Epithelial cell of prostate (primary cell): ENCODE measurements at places on chromosomes 13 and 19.

DNA sequence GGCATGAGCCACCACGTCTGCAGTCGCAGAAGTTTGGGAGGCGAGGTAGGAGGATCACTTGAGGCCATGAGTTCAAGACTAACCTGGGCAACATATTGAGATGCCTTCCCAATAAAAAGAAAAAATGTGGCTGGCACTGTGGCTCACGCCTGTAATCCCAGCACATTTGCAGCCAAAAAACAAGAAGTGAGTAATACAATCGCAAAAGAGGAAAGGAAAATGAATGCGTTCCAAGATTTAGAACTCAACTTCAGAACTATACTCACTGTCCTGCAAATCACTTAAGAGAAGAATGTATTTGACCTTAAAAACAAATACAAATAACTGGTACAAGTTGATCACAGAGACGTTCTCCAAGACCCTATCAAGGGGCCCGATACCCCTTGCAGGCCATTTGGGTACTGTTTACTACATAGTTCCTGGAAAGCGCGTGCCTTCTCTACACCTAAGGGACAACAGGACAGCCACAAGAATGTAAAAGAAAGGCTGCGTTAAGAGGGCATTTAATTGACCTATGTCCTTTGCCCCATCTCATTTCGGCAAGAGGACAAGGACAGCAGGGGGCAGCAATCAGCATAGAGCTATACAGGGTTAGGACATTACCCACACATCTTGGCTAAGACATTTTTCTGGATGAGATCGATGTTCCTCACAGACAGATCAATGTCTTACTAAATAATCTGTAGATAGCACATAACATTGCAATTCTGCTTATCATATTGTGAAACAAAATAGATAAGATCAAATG, 41.3 kb downstream of the FLT3 start:
- DNase-seq, result no peak

DNA sequence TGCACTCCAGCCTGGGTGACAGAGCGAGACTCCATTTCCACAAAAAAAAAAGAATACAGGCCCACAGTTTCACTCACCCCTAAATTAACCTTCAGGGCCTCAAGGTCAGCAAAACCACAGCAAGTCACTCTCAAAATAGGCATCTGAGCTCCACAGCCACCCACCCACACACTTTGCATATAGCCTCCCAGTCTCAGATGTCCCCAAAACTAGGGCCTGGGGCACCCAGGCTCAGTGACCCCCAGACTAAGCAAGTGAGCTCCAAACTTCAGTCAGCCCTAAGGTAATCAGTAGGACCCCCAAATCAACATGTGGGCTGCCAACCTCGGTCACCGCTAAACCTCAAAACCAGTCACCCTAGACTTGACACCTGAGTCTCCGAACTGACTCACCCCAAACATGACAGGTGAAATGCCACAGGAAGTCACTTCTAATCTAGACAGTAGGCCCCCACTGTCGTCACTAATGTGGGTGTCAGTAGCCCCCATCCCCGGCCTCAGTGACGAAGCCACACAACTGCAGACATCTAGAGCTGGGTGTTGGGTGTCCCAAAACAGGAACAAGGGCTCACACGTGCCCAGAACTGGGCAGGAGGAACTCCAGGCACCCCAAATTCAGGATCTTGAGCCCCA, 13.9 kb downstream of the RABAC1 start:
- no peak for DNase-seq

DNA sequence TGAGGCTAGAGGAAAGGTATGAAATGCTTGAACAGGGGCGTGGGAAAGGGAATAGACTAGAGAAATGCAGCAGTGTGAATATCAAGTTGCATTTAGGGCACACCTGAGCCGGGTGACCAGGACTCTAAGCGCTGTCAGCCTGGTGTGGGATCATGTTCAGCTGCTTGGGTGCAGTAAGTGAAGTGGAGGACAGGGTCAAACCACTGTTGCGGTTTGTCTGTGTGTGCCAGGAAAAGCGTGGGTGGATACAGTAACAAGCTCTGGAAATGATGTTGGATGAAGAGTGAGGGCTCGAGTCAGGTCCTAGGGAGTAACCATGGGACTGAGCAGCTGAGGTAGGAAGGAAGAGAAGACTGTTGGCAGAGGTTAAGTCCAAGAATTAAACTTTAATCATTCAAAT, 15.8 kb downstream of the DGKH start:
- DNase-seq, result no peak

- no peak for DNase-seq
These were observed 1.8 kb upstream of the SPRY2 start for GRCh38 chr13:80342471-80343371.

GRCh38 chr19:1762243-1763117, 9.2 kb downstream of the ONECUT3 start:
- DNase-seq, result no peak

DNA sequence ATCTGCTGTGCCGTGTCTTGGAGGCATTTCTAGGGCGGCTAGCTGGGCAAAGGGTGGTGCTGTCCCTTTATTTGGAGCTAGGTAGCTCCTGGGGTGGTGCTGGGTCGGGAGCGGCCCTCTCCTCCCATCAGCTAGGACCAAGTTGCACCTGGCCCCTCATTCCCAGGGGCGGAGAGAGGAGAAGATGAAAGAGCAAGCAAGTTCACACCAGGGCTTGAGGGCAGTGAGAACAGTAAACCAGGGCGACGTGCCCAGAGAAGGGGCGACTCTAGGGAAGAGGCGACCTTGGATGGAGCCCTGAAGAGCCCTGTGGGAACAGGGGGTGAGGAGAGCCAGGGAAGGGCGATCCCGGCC, 17.0 kb upstream of the KCNN1 start:
- DNase-seq, result no peak

DNA sequence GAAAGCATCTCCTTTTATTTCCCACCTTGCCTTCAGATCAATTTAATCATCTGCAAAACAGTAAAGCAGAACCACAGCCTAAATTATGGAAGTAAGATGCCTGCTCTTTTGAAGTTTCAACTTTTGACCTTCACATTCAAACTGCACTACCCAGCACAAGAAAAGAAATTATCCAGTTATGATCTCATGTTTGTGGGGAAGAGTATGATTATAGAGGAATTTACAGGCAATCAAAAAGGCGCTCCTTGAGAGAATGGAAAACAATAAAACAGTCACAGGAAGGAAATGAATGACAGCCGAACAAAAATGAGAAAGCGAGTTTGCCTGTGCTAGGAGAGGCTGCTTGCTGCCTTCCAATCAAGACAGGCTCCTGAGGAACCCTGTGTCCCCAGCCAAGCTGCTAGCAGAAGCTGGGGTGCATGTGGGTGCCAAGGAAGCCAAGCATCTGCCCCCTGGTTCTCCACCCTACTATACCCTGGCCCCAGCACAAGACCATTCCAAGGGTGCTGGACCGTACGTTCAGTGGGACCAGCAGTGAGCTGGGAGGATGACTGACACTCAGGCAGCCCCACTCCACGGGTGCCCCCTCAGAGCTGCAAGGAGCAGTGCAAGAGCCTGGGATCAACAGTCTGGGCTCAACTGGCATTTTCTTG, 47.8 kb downstream of the PEPD start:
- DNase-seq, result no peak

DNA sequence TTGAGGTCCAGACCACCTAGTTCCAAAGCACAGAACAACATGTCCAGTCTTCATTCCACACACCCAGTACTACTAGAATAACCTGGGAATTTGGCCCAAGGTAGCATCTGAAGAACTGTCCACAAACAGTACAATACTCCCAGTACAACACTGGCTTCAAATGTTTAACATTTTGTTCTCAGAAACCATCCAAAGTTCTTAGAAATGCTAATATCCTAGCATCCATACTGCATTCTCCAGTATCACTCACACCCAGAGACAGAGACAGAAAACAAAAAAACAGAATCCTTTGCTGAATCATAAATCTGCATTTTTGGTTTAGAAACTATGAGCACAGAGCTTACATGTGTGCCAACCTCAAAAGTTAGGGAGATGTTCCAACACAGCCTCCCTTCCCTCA, 490.8 kb downstream of the FOXO1 start:
- no peak for DNase-seq

- no peak for DNase-seq
These were observed 6.5 kb downstream of the LRRC8E start for GRCh38 chr19:7894612-7895309.

GRCh38 chr13:79637133-79637763, 156.3 kb downstream of the NDFIP2 start:
- no peak for DNase-seq

- no peak for DNase-seq
These were observed 1.0 kb upstream of the BCAM start for GRCh38 chr19:44807652-44808462.

DNA sequence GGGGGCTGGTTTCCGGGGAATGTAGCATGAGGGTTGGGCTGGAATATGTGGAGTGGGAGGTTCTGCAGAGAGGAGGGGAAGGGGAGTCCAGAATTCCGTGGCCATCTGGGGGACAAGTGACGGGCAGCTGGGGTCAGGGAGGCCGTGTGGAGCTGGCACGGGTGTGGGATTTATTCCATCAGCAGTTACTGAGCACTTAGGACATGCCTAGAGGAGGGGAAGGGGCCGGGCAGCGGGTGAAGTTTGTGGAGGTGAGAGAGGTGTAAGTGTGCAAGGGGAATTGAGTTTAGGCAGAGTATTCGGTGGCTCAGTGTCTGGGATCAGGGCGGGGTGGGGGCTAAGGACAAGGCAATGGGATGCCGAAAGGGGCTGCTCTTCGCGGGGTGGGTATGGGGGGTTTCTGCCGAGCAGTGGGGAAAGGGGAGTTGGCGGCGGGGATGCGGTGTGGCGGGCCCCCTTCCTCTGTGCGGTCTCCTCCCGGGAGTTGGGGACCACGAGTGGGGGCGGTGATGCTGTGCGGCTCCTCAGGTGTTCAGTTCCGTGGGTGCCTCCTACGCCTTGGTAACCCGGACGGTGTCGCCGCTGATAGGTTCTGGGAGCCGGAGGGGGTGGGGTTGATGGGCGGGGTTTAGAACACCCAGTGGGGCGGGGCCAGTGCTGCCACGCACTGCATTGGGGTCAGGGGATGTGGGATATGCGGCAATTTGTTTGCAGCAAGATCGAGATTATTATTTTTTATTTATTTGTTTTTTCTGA, 5.4 kb downstream of the CCDC61 start:
- no peak for DNase-seq

DNA sequence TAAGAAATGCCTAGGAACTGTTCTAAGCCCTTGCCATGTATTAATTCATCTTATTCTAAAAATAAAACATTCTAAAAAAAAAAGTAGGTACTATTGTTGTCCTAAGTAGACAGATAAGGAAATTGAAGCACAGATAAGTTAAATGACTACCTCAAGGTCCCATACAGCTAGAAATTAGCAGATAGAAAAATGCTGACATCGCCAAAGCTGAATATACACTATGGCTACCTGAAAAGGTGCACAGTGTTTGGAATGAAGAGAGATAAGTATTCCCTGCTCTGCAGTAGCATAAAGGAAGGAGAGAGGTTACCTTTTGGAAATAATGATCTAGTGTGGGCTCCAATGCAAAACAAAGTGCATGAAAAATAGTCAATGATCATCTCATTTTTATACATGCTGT, 65.3 kb downstream of the DCT start:
- no peak for DNase-seq

DNA sequence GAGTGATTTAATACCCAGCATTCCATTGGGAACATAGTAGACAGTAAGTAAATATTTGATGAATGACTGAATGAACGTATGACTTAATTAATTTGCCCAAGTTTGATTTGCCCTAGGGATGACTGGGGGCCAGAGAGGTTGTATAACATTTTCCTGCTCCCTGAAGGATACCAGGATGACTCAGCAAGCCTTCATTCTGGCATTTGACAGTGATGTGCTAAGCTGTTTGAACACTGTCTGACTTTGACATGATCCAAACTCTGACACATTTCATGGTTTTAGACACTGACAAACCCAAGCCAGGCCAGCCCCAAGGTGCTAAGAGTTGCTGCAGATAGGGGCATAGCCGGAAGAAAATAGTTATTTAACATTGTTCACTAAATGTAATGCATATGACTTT, 53.4 kb upstream of the KLF12 start:
- peak; percentile 41 for DNase-seq

DNA sequence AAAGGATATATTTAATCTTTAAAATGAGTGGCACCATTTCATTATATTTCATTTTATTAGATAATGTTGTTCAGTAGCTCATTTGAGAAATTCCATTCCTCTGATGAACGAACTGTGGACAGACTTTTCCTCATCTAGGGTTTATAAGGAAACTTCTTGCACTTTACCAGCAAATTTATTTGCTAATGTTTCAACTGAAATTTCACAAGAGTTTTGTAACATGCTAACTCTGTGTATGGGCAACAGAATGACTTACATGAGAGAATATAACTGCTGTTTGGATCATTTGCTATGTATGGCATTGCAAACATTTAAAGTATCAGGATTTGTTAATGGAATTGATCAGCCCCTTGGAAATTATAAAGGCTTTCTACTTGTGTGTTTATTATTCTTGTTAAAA, 3.7 kb upstream of the IRS2 start:
- DNase-seq, result no peak

DNA sequence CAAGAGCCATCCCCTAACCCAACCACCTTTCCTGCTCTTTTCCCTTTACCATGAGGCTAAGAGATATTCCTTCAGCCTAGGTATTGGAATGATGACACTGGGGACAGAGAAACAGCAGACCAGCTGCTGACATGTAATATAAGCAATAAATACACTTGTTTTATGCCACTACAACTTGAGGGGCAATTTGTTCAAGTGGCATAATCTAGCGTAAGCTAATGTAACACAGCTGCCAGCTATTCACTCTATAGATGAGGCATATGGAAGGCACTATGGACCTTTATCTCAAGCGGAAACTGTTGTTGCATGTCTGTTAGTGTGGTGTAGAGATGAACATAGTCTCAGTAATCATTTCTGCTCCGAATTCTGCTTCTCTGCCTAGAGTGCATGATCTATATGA, 111.1 kb downstream of the STARD13 start:
- no peak for DNase-seq

GRCh38 chr19:4042064-4042730, 24.5 kb downstream of the ZBTB7A start:
- DNase-seq, result no peak

DNA sequence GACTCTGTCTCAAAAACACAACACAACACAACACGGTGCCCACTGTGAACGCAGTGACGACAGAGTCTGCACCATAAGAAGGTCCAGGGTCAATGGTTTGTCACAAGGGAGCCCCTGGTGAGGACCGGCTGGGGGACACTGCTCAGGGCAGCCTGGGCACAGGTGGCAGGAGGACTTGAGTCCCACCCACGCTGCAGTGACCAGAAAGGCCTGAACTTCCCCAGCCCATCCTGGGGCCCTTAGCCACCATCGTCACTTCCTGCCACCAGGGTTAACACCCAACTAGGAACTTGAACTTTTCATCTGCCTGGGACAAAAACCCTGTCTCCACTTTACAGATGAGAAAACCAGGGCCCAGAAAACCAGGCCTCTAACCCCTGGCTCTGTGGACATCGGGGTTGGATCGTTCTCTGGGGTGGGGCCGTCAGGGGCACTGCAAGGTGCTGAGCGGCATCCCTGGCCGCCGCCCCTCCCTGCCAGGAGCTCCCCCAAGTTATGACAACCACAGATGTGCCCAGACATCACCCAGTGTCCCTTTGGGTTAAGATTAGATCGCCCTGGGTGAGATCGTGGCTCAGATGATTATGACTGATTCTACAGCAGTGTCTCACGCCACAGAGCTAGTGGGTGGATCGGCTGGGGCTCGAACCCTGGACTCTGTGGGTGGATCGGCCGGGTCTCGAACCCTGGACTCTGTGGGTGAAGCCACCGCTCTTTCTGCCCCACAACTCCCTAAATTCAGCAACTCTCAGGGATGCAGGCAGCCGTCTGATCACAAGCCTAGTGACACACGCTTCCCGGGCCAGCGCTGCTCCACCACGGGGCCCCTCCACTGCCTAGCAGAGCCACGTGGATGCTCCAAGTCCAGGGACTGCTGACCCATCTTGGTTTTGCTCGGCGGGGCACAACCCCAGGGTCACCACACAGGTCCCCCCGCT, 14.0 kb downstream of the MOB3A start:
- DNase-seq, result no peak

- no peak for DNase-seq
These were observed at the start of gene ONECUT3 for GRCh38 chr19:1752757-1753728. ONECUT3 (plus strand) TSS chr19:1753506; CDS start chr19:1753663, 157 bp downstream.
